Epithelial cell of prostate (primary cell): ENCODE measurements at places on chromosomes 1 and 21.

GRCh38 chr21:43613755-43614638 lies 45.3 kb downstream of the HSF2BP start:
- DNase-seq = no peak

- DNase-seq = no peak
These were observed 138.1 kb upstream of the IRF2BP2 start for GRCh38 chr1:234748066-234748465.

GRCh38 chr1:67213164-67213563 lies 46.9 kb downstream of the IL23R start:
- no peak for DNase-seq

GRCh38 chr21:31502537-31503143 lies 156.9 kb upstream of the SOD1 start:
- no peak for DNase-seq

DNA sequence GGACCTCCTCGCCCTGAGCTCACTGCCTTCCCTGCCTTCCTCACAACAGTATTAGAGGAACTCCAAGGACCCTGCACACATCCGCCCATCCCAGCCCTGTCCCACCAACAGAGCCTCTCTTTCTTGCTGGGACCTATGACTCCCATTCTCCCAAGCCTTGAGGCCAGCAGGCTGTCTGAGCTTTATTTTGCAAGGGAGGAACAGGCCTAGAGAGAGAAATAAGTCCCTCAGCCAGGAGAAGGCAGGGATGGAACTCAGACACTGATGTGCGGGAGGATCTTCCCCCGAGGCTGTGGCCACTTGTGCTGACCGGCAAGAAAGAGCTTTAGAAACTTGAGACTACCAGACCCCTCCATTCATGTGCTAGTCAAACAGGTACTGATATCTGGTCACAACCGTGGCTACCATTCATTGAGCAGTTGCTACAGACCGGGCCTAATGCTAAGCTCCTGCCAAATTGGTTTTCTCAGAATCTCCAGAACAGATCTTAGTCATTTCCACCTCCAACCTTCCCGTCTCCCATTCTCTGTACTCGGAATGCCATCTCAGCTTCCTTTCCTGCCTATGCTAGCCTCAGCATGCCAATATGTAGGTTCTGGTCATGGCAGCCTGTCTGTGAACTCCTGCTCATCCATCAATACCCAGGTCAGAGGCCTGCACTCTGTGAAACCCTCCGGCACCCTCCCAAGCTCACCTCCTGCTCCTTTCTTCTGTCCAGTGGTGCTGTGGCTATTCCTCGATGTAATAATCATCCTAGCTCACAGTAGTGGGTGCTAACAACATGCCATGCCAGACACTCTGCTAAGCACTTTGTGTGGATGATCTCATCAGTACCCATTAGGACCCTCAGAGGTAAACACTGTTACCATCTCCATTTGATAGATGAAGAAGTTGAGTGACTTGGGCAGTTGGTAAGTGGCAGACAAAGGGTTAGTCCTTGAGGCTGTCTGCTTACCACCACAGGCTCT lies 3.8 kb downstream of the TMEM54 start:
- DNase-seq = no peak

GRCh38 chr1:207078578-207079132 lies 10.0 kb upstream of the C4BPB start:
- DNase-seq = no peak

DNA sequence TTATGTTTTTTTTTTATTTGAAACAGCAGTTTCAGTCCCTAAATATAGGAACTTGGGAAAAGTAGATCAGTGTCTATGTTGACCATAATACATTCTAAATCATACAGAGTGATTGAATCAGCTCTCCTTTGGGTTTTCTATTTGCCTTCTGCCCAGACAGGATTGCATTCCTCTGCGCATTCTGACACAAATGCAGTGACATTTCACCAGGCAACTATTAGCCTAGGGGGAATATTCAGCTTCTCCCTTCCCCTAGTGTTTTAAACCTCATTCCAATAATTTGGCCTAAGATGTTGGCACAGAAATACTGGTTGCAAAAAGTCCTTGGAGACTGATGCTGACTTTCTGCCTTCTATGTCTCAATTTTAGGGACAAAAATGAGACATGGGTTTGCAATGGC lies 172.8 kb downstream of the PTGER3 start:
- no peak for DNase-seq

DNA sequence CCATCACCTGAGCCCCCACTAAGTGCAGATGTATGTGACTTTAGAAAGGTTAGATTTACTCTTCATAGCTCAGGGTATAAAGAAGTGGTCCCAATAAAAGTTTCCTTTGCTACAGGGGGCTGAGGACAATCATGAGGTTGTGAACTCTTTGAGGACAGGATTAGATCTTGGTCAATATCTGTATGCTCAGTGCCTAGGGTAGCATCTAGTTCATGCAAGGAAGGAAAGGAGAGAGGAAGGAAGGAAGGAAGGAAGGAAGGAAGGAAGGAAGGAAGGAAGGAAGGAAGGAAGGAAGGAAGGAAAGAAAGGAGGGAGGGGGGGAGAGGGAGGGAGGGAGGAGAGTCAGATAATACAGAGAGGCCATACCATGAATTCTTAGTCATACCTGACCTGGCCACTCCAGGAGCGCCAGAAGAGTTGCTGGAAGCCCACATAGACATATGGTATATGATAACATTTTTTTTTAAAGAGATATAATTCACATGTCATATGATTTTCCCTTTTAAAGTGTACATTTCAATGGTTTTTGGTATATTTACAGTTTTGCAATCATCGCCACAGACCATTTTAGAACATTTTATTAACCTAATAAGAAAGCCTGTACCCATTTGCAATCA lies 9.7 kb upstream of the CSRP1 start:
- no peak for DNase-seq

DNA sequence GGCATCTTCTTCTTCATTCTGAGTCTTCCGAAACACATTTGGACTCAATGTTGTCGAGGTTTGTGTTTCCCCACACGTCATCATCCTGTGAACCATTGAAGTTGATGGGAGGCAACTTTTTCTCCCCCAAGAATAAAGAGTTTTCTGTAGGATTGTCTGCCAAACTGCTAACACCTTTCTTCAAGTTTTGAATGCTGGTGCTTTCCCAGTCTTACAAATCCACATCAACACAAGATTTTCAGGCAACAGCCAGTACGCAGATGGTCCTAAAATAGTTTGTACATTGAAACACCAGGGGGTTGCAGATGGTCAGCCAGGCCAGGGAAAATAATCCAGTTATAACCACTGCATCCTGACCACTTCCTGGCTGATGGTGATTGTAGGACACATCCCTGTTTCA lies 187.9 kb downstream of the DISC1 start:
- no peak for DNase-seq

- peak; percentile 20 for DNase-seq
These were observed 79.7 kb upstream of the RAB4A start for GRCh38 chr1:229191066-229191674.

DNA sequence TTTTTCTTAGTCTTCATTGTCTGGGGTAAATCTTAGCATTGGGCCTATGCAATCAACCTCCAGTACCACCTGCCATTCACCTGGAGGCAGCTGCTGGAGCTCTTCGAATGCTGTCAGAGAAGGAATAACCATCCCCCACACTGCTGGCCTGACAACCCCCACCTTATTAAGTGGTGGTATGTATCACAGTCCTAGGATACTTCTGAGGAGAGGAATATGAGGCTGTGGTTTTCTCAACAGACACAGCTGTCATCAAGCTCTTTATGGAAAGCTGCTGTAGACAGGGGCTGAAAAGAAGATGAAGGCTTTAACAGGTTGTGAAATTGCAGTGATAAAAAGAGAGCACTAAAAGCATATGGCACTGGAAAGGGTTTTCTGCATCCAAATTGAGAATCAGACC lies 61.7 kb downstream of the TSEN15 start:
- no peak for DNase-seq

DNA sequence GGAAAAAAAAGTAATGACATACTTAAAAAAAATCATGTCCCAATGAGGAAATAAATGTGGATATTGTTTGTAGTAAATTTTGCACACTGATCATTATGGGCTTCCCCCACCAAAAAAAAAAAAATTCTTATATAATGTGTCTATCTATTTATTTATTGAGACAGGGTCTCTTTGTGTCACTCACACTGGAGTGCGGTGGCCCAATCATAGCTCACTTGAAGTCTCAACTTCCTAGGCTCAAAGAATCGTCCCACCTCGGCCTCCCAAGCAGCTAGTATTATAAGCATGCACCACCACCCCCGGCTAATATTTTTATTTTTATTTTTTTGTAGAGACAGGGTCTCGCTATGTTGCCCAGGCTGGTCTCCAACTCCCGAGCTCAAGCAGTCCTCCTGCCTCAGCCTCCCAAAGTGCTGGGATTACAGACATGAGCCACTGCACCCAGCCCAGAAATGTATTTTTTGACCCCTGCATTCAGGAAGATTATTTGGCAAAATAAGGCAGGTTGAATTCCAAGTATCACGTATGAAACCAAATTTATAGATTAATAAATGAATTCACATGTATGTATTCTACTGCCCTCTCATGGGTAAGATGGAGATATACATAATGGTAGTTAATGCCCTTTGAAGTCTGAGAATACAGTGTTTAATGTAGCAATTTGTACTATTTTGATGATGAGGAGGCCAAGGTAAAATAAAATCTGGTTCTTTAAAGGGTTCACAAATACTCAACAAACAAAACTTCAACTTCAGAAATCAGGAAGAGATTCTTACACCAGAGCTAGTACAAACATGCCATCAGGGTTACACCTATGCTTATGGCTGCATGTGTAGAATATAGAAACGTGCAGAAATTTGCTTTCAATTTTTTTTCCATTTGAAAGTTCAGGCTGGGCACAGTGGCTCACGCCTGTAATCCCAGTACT lies 1.4 kb upstream of the DENND2C start:
- no peak for DNase-seq

GRCh38 chr21:40337981-40338380 lies 470.7 kb downstream of the PCP4 start:
- no peak for DNase-seq

GRCh38 chr1:99852648-99853047 lies 2.5 kb downstream of the AGL start:
- no peak for DNase-seq

- no peak for DNase-seq
These were observed 19.4 kb downstream of the PLEKHA6 start for GRCh38 chr1:204340081-204340889.

DNA sequence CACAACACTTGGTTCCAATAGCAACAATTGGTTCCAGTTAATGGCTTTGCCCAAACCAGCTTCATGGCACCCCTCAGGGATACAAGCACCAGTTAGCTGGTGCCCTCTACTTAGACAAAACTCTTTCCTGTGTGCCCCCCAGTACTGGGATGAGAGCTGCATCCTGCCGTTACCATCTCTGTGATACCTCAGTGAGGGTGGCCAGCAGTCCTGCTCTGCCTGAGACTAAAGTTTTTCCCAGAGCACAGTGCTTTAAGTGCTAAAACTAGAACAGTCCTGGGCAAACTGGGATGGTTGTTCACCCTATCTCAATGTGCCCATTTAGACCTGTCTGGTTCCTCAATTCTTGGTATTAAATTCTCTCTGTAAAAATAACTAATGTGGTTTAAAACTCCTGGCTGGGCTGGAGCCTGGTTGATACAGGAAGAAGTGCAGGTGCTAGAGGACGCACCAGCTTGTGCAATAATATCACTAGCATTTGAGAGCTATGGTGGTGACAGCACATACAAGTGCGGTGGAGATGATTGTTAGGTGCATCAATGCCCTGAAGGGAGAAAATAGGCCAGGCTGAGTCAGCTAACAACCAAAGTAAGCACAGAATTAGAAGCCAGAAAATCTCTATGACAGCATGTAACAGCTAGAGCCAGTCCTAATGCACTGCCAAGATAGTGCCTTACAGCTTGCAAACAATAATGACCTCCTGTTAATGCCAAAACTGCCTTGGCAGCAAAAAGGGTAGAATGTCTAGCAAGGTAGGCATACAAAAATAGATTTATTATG lies 179.8 kb upstream of the GALNT2 start:
- peak; percentile 93 for DNase-seq

- no peak for DNase-seq
These were observed 57.3 kb downstream of the SERBP1 start for GRCh38 chr1:67372898-67373297.

- DNase-seq = no peak
These were observed 1.6 kb downstream of the HES2 start for GRCh38 chr1:6417961-6418667.

- no peak for DNase-seq
These were observed 45.3 kb downstream of the HENMT1 start for GRCh38 chr1:108615544-108615943.

- no peak for DNase-seq
These were observed 105.6 kb downstream of the NTPCR start for GRCh38 chr1:233055879-233056641.

GRCh38 chr21:37916310-37917051 lies at the start of gene KCNJ6:
KCNJ6 (minus strand) TSS chr21:37916457; CDS start chr21:37840682, 75,775 bp downstream.
- no peak for DNase-seq

GRCh38 chr1:904310-904950 lies 19.3 kb upstream of the SAMD11 start:
- DNase-seq = no peak

- no peak for DNase-seq
These were observed 151.3 kb downstream of the RUNX1 start for GRCh38 chr21:34897828-34898227.

DNA sequence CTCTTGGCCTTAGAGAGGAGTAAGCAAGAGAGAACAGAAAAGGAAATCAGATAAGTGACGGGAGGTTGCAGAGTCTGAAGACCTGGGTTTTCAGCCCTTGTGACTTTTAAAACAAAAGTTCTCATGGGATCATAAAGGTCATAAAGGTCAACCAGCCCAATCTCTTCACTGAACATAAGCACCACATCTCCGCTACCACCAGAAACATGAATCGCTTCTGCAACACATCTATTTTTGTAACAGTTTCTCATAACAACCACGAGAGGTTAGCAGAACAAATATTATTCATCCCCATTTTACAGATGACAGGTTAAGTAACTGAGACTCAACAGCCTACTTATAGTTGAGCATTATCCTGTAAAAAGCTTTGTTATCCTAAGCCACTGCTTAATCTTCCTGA lies 5.9 kb downstream of the TRAPPC3 start:
- no peak for DNase-seq

DNA sequence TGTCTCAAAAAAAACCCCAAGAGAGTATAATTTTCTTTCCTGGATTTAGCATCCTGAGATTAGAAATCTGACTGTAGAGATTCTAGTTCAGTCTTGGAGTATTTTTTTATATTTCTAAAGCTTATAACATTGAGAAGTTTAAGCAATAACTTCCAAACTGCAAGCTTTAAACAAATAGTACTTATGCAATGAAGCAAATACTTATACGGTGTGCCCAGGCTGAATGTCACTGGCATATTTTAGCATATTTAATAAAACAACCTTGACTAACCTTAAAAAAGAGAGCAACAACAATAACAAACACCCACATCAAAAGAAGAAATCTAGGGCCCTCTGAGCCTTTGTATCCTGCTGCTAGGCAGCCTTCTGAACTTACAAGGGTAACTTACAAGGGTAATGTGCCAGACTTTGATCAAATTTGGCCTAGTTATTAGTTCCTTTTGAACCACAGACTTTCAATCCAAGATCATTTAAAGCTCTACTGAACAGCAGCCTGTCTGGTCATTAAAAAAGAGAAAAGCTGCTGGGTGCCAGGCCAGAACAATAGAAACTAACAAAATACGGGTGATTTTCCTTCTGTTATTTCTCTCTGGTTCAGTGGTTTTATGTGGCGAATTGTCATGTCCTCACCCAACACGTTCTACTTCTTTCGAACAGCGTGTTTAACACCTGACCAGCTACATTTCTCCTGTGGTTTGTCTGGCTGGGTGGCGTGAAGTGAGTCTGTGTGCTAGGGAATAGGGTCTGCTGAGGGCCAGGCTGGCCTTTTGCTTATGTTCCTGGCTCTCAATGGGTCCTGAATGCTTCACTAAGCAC lies 16.2 kb downstream of the MTOR start:
- DNase-seq = no peak

- DNase-seq = no peak
These were observed 3.1 kb upstream of the NID1 start for GRCh38 chr1:236067854-236068454.

- no peak for DNase-seq
These were observed 43.6 kb downstream of the ACP6 start for GRCh38 chr1:147626739-147627138.
